Right ventricle myocardium inferior (tissue), 1 donor: ENCODE measurements at places on chromosomes 1 and 21.
A peak's percentile ranks its signal among the peaks of the same experiment; 100 is the strongest.

- no peak for DNase-seq
Observed at GRCh38 chr1:232547938-232548484, 81.9 kb downstream of the SIPA1L2 start.

GRCh38 chr21:42637267-42638041 is 16.0 kb upstream of the PDE9A start:
- no peak for DNase-seq

DNA sequence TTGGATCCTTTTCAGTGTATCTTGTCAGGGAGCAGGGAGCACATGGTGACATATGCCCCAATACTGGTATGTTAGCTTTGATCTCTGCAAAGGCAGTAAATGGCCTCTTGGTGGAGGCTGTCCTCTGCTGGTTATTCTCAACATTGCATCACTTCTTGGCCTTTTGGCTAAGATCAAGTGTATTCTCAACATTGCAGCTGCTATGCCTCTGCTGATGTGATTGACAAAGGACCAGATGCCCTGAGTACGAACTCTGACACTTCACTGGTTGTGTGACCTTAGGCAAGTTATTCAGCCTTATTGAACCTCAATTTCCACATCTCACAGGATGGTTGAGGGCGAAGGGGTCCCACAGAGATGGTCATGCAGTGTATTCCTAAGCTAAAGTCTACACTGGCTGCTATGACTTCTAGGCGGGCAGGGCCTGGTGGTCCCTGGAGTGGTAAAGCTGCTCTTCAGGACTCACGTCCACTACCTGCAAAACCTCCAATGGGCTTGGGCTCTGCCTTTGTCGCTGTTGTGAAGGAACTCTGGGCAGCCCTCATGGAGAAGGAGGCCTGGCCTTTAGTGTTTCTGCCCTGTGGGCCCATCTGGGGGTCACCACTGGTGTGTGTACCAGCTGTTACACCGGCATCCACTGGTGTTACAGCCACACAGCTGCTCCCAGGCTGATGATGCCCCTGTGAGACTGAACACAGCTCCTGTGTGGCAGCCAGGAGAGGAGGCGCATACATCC is 64.8 kb downstream of the DNTTIP2 start:
- no peak for DNase-seq

DNA sequence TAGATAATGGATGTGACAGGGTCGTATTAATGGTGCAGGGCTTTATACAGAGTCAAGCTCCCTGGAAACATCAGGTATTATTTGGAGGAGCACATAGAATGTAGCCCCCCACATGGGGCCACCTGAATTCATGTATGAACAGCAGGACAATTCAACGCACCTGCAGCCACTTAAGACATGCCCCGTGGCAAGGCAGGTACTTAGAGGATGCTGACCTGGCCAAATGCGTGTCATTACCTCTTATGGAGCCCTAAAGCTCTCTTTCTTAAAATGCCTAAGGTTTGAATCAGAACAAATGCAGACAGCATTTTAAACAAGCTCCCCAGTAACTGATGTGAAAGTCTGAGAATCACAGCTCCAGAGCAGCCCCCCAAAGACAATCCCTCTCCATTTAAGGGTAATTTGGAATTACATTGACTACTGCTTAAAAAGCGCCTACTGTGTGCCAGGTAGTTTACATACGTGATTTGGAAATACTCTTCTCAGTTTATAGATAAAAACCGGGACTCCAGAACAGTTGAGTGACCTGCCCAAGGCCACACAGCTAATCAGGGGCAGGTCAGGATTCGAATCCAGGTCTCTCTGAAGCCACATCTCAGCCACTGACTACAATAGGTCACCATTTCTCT is 71.0 kb upstream of the KLHDC7A start:
- DNase-seq, result no peak

DNA sequence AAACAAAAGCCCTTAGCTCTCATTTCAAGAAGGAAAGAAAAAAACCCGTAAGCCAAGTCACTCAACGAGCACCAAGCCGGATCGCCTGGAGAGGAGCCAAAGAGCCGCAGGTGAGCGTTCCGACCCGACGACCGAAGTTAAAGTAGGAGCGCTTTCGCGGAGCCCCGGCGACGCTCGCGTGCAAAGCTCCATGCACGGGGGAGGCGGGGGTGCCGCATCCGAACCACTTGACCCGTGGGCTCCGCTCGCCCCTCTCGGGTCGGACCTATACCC is 382 bp downstream of the GPBP1L1 start:
- peak; percentile 84 for DNase-seq

DNA sequence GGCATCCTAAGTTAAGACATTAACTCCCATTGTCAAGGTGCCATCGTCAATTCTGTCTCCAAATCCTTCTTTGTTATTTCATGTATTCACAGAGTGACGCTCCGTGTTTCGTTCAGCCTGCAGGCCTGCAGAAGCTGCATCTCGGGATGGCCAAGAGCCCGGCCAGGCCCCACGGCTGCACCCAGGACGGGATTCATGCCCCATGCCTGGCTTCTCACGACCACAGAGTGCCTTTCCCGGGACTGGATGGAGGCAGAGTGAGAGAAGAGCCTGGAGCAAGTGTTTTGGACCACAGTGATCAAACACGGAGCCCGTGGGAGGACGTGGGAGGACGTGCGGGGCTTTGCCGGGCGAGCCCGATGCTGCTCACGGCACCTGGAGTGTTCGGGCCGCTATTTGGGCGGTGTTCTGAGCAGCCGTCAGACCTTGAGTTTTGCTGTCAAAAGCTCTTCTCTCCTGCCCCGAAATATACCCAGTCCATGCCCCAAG is 56.8 kb downstream of the COL6A1 start:
- DNase-seq, result no peak

DNA sequence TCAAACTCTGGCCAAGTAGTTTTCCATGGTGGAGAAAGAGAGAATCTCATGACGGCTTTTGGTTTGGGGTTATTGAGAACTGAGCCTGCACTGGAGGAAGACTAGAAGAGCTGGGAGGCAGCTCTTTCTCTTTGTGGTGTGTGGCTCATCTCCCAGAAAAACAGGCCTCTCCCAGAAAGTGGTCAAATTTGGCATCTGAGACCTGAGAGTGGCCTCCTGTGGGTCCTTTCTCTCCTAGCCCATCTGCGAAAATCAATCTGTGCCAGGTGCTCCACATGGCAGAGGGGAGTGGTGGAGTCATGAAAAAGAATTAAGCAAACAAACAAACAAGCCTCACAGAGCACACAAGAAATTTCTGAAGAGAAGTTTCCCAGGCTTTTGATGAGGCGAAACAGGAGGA is 305.0 kb downstream of the ST6GALNAC3 start:
- no peak for DNase-seq

DNA sequence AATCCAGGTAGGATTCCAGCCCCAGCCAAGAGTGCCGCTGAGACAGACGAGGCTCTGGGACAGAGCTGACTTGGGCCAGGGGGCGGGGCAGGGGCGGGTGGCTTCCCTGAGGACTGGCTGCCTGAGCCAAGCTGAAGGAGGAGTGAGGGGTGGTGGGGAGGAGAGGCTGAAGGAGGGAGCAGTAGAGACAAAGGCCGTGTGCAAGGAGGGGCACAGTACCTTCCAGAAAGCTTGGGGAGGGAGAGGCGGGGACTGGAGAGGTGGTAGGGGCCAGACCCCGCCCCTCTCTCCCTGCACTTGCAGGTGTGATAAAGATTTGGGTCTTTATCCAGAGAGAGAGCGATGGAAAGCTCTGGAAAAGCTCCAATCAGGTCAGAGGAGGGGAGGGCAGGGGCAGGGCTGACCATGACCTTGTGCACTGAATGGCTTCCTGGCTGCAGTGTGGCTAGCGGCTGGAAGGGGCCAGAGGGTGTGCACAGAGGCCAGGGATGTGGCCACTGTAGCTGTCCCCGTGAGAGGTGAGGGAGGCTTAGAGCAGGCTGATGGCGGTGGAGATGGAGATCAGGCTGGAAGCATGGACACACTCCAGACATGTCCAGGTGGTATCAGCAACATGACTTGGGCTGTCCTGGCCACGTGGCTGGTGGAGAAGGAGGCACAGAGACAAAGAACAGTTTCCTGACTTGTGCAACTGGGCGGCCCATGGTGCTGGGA is 6.7 kb upstream of the EPHA8 start:
- peak; percentile 52 for DNase-seq

DNA sequence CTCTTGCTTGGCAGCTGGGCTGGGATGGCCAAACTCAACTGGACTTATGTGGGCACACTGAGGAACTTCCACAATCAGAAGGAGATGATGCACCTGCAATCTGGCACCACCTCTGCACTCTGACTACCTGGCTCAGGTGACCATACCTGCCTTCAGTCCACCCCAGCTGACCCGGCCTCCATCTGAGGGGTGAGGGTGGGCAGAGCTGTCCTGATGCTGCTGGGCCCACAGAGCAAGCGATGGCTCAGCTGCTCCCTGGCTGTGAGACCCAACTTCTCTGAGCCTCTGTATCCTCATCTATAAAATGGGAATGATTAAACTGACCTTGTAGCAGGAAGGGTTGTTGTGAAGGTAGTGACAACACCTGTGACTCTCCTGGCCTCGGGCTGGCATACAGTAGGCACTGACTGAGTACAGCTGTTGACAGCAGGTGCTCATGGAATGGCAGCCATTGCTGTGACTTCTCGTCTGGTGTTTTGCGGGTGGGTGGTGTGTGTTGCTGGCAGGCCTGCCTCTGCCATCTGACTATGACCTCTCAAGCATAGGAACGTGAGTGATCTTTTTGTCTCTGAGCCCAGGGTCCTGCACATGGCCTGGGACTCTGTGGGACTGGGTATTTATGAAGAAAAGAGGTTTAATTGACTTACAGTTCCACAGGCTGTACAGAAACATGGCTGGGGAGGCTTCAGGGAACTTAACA is 438.5 kb downstream of the PTPRU start:
- no peak for DNase-seq

- DNase-seq, result no peak
Observed at GRCh38 chr1:247077213-247077612, 1.4 kb downstream of the ZNF670 start.

DNA sequence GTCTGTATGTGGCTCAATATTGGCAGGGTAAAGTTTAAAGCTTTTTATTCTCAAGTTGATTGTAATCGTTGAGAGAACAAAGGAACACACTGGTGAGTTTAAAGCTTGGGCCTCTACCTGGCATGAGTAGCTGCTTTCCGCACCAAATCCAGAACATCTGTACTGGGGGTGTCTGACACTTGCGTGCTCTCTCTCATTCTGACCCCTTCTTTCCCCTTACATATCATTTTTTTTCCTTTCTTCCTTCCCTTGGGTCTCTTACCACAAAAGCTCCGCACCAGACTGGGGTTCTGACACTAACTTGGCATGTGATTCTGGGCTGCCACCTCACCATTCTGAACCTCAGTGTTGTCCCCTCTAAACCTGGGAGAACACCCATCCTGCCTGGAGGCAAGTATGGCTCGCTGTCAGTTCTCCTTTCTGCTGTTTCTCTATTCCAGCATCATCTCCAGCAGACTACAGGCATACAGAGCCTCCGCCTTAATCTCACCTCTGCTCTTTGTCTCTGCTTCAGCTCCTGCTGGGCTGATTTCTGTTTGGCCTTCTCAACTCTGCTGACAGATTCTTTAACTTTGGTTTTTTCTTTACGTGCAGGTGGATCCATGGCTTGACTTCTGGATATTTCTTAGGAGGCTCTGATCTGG is 859 bp upstream of the ERMAP start:
- DNase-seq, result no peak

DNA sequence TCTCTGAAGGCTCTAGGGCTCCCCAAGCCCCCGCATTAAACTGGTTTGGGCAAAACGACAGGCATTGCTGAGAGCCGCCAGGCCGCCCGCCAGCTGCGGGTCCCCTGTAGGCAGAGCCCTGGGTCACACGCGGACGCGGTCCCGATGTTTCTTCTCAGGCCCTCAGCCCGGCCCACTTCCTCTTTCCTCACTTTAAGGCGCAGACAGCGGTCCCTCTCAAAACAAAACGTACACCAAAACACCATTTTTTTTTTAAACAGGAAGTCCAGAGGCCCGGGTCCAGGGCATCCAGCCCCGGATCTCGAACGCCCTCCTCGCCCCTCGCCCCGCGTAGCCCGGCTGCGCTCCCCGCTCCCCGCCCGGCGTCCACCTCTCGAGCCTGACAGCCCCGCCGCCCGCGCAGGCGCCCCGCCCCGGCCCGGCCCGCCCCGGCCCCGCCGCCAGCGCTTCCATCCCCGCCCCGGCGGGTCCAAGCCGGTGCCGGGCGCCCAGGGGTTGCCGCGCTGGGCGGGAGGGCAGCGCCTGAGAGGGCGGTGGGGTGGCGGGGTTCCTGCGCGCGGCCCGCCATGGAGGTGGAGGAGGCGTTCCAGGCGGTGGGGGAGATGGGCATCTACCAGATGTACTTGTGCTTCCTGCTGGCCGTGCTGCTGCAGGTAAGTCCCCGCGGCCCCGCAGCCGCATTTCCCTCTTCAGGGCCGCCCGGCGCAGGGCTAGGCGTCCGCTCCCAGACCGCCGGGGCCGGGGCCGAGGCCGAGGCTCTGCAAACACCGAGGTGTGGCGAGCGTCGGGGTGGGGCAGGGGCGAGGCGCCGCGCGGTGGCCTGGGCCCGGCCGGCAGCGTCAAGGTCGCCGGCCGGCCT is at the start of gene SLC22A15:
SLC22A15 (plus strand) TSS at position 452 of the 859 bp plus-strand sequence; CDS start at position 567, 115 bp downstream.
- peak; percentile 93 for DNase-seq

GRCh38 chr1:56948403-56949023 is 17.3 kb downstream of the C8B start:
- DNase-seq, result no peak

GRCh38 chr1:12521096-12521495 is 96.9 kb downstream of the DHRS3 start:
- DNase-seq, result no peak

GRCh38 chr1:156387870-156388173 is 18.8 kb downstream of the RHBG start:
- peak; percentile 52 for DNase-seq

- DNase-seq, result no peak
Observed at GRCh38 chr1:95232646-95233318, 1.2 kb upstream of the RWDD3 start.

DNA sequence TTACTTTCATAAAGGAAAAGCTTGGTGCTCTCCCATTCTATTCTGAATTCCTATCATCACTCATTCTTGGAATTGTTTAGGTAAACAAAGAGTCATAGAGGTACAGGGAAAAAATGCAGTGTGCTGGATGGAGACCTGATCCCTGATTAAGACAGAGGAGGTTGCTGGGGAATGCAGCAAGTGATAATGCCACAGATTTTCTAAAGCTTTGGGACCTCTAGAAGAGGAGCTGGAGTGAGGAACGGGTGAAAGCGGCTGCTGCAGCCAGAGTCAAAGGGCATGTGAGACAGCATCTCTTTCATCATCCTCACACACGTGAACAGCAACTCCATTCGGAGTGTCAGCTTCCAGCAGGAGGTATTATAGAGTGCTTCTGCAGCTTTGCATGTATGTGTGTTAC is 54.9 kb upstream of the DIPK1A start:
- no peak for DNase-seq

- no peak for DNase-seq
Observed at GRCh38 chr1:235450433-235450832, 53.8 kb downstream of the B3GALNT2 start.
